ENCODE measurements at places on chromosomes 5 and 9. TPM values are rescaled to one million over a fixed set of nuclear protein-coding genes. Genes with fewer than 3 reads are reported as not detected.

The GRM6 gene
- total RNA-seq: not detected

The NPR3 gene
- total RNA-seq: 422 TPM

The ITK gene
- under 0.01 TPM for total RNA-seq

The ORM2 gene
- total RNA-seq: not detected

Data from smooth muscle cell of bladder (primary cell).